ENCODE measurements at places on chromosomes 3 and 15. TPM values are rescaled to one million over a fixed set of nuclear protein-coding genes. Genes with fewer than 3 reads are reported as not detected.
A peak's percentile ranks its signal among the peaks of the same experiment; 100 is the strongest.

The CTXN2 gene
- not detected for total RNA-seq

The AGTR1 gene
- 8.1 TPM for total RNA-seq

The ROBO1 gene
- total RNA-seq: 19.6 TPM

The FBN1 gene
- total RNA-seq: 42.3 TPM

The GMNC gene
- not detected for total RNA-seq

DNA sequence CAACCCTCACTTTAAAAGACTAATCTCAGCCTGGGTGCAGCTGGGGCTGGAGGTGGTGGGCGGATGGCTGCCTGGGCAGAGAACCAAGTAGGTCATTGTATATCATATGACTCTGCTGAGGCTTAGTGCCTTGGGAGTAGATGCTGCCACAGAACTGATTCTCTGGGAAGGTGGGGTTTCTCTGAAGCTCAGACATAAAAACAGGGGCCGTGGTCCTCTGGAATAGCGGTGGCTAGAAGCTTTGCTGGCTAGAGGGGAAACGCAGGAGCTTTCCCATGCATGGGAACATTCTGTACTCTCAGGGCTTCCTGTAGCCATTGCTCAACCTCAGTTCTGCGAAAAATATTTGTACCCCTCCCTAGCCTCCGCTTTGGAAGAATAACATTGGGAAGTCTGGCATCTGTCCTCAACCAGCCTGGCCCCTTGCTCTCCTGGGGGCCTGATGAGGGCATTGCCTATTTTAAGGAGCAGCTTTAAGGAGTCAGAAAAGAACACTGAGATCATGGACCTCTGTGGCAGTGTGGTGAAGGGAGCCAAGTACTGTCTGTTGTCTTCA lies 14.7 kb downstream of the TIMP4 start:
- H3K36me3 ChIP-seq: no peaks in the 10 kb centered on the region
- no peak for DNase-seq
- H3K4me1 ChIP-seq: peaks cover 8% of the 10 kb centered on the region
- peak overlapping the region; percentile 74 for H3K27ac ChIP-seq
- H3K4me3 ChIP-seq: no peak overlapping the region
- no peaks in the 10 kb centered on the region for H3K27me3 ChIP-seq

DNA sequence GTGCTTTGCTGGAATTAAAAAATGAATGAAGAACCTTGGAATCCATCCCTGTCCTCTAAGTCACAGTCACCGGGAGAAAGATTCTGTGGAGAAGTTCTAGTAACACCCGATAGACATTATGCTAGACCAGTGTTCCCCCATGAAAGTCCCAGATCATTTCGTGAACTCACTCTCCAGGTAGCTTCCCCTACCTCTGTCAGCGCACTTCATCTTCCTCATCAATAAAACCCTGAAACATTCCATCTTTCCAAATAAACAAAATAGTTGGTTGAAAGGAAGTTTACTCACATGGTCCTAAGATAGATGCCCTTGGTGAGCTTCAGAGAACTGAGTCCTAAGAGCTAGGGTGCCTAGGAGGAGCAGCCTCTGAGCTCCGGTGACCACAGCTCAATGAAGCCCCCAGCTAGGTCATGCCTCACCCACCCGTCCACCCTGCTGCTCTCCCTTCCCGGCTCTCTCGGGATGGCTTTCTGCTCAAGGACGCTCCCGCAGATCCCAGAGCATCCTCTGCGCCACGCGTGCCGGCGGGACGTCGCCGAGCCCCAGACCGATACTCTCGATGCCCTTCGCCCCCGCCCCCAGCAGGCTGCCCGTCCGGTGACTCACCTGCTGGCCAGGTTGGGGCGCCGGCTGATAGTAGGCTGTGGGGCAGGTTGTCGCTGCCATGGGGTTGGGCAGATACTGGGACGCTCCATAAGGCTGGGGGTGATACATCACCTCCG lies 776 bp downstream of the VGLL3 start:
- H3K4me1 ChIP-seq: peaks cover 5% of the 10 kb centered on the region
- H3K4me3 ChIP-seq: peak overlapping the region; percentile 61
- no peaks in the 10 kb centered on the region for H3K36me3 ChIP-seq
- peak overlapping the region; percentile 92 for H3K27ac ChIP-seq
- no peaks in the 10 kb centered on the region for H3K27me3 ChIP-seq
- no peak for DNase-seq

- no peaks in the 10 kb centered on the region for H3K36me3 ChIP-seq
- no peak for DNase-seq
- H3K27ac ChIP-seq: no peak overlapping the region
- H3K4me1 ChIP-seq: no peaks in the 10 kb centered on the region
- no peaks in the 10 kb centered on the region for H3K27me3 ChIP-seq
These were observed 38.6 kb downstream of the SSR3 start for GRCh38 chr3:156516284-156516683.

GRCh38 chr15:77859491-77860060 lies 217.9 kb downstream of the TBC1D2B start:
- H3K27me3 ChIP-seq: no peaks in the 10 kb centered on the region
- no peak overlapping the region for H3K4me3 ChIP-seq
- no peaks in the 10 kb centered on the region for H3K4me1 ChIP-seq
- H3K36me3 ChIP-seq: no peaks in the 10 kb centered on the region
- DNase-seq: no peak

- peaks cover 34% of the 10 kb centered on the region for H3K4me1 ChIP-seq
- H3K4me3 ChIP-seq: no peak overlapping the region
- H3K27ac ChIP-seq: peak overlapping the region; percentile 74
- DNase-seq: no peak
- H3K27me3 ChIP-seq: no peaks in the 10 kb centered on the region
- H3K36me3 ChIP-seq: no peaks in the 10 kb centered on the region
These were observed 228.8 kb upstream of the BHLHE40 start for GRCh38 chr3:4750306-4750968.

DNA sequence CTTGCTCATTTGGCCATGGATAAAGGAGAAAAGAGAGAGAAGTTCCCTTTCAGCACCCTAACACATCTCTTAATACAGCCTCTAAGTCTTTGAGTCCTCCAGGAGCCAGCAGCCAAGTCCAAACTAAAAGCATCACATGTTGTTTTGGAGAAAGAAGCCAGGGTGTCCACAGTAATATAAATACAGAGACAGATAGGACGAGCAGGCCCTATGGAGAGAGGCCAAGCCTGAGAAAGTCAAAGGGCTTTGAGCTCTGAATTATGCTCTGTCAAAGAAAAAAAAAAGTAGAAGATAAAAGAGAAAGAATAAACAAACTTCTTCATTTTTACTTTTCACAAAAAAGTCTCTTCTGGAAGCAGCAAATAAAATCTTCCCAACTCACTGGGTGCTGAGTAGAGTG lies 92.4 kb upstream of the THBS1 start:
- H3K27me3 ChIP-seq: no peaks in the 10 kb centered on the region
- DNase-seq: no peak
- H3K27ac ChIP-seq: no peak overlapping the region
- no peaks in the 10 kb centered on the region for H3K4me1 ChIP-seq
- H3K36me3 ChIP-seq: no peaks in the 10 kb centered on the region

DNA sequence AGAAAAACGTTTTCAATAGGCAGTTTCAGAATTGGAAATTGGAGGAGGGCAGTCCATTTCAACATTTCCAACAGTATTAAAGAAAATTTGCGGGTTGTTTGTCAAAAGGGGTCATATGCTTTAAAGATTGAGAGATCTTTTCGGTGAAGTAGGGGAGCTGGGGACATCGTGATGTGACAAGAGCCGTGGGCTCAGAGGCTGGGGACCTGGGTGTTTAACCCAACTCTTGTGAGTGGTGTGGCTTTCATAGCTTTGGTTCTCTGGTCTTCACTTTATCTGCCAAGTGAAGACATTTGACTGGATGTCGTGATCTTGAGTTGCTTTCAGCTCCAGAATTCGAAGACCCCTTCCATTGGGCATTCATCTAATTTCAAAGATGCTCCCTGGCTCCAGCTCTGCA lies 133.2 kb downstream of the PGPEP1L start:
- H3K27me3 ChIP-seq: no peaks in the 10 kb centered on the region
- peaks cover 36% of the 10 kb centered on the region for H3K4me1 ChIP-seq
- H3K27ac ChIP-seq: peak overlapping the region; percentile 72

DNA sequence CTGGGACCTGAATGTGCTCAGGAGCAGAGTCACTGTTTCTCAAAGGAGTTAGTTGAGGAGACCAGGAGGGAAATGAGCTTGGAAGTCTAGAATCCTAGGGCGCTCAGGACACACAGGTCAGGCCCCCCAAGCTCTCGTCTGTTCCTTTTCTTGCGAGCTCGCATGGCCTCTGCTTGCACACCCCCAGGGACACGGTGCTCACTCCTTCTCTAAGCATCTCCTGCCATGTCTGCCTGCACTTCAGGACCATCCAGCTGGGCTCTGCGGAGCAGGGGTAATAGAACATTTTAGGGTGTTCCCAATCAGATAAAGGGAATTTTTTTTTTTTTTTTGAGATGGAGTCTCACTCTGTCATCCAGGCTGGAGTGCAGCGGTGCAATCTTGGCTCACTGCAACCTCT lies 213.2 kb downstream of the XXYLT1 start:
- no peaks in the 10 kb centered on the region for H3K27me3 ChIP-seq
- H3K27ac ChIP-seq: no peak overlapping the region
- H3K4me1 ChIP-seq: peaks cover 11% of the 10 kb centered on the region
- H3K36me3 ChIP-seq: no peaks in the 10 kb centered on the region
